ENCODE measurements at places on chromosomes 4 and X.

DNA sequence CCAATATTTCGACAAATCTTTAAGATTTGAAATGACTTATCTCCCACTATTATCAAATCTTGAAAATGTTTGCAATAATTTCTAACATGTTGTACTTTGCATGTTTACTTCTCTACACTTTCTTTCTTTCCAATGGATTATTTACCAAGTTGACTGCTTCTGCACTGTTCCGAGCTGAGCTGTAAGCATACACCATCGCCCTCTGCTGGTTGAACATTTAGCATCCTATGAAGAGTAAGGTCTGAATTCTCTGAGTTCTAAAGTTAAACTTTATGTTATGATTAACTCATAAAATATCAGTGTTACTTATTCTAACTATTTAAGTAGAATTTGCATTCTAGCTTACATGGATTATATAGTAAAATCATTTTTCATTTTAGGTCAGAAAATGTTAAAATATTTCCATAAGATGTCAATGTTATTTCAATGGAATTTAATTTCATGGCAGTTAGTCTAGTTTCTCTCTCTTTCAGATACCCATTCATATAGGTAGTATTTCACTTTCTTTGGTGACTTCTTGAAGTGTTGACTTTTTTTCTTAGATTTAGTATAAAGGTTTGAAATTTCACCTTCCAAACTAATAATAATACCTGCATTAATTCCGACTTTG, 137.4 kb downstream of the DKK2 start:
- DNase-seq = no peak

DNA sequence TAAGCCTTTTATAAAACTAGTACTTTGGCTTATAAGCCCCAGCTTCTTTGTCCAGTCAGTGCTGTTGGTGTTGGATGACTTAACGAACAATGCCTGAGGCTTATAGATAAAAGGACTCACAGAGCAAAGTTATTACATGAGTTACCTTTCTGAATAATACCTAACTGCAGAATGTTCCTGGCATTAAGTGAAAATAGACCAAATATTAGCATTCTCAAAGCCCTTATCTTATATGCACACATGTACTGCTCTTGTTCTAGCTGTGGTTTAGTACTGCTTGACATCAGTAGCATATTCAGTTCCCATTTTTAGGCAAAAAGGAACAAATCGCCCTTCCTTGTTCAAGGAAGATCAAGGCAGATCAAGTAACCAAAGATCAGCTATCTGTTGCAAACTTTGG, 131.6 kb downstream of the ZNF330 start:
- DNase-seq = no peak

DNA sequence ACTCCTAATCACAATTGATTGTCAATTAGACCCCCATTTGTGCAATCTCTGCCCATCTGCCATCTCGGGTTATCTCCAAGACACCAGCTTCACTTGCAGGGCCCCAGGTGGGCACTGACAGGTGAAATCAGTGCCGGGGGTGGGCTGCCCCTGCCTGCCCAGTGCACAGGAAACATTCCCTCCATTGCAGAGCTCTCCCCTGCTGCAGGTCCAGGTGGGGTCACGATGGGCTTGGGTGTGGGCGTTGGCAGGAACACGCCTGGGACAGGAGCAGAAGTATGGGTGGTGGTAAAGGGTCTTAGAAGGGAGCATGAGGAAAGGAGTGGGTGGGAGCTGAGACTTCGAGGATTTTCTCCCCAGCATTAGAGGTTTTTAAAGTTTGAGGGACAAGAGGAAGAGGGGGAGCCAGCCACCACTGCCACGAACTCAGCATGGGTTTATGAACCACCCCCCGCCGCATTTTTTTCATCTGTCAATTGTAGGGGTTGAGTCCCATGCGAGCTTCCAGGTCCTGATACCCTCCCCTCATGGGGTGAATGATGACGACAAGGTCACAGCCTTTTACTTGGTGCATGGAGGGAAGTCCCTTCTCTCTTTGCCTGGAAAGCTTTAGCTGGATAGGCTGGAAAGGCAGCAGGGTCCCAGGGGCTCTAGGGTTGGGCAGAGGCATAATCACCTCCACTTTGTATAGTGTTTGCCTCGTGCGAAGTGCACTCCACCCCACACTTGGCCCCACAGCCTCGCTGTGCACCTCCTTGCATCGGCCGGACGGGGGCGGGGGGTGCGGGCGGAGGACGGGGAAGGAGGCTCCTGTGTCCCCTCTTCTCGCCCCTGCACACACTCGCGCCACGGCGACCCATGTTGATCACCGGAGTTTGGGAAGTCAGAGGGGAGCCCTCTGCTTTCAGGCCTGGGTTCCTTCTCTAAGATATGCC, 3.5 kb upstream of the NKX1-1 start:
- DNase-seq = no peak

- DNase-seq = no peak
Measured at GRCh38 chrX:123884809-123885408, 25.1 kb downstream of the XIAP start.

- no peak for DNase-seq
Measured at GRCh38 chr4:93730251-93730650, 98.3 kb upstream of the ATOH1 start.

DNA sequence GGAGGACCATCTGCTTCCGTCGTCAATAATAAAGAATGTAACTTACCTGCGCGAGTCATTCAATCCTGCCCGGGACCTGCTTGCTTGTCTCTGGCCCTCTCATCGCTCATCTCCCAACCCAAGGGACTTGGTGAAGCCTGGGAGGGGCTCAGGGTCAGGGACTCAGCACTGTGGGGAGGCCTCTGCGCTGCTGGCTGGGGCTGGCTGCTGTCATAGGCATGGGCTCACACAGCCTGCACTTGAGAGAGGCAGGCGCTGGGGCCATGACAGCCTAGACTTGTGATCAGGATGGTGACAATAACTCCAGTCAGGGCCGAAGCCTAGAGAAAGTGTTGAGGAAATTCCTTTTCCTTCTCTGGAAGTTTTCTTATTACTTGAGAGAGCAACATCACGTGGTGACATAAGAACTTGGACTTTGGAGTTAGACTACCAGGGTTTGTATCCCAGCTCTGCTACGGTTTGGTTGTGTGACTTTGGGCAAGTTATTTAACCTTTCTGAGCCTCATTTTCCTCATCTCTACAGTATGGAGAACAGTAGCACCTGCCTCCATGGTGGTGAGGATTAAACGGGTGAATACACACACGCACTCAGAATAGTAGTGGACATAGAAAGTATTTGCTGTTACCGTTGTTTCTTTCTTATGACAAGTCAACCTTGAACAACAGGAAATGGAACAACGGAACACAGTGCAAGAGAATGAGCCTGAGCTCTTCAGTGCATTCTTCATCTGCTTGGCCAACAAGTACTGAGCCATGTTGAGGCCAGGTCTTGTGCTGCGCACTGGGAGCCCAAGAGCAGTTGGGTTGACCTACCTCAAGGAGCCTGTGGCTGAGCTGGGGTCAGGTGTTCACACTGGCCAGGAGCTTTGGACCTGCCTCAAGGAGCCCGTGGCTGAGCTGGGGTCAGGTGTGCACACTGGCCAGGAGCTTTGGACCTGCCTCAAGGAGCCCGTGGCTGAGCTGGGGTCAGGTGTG, 60.5 kb downstream of the TBC1D14 start:
- no peak for DNase-seq

- peak; percentile 49 for DNase-seq
Measured at GRCh38 chrX:71533851-71534561, 1.1 kb downstream of the OGT start.

GRCh38 chr4:142265946-142266345, 580.2 kb downstream of the INPP4B start:
- DNase-seq = no peak

Data from activated CD4-positive, alpha-beta T cell treated with anti-CD3 and anti-CD28 coated beads, Interleukin-2, amount 50 U/mL, for 4 hours (primary cell).